Fibroblast of villous mesenchyme (primary cell): ENCODE measurements at places on chromosomes 16 and 17.

- DNase-seq: no peak
These were observed 27.0 kb upstream of the MEIOC start for GRCh38 chr17:44629314-44629713.

GRCh38 chr16:82639666-82640336, 13.0 kb downstream of the CDH13 start:
- DNase-seq: peak; percentile 68

DNA sequence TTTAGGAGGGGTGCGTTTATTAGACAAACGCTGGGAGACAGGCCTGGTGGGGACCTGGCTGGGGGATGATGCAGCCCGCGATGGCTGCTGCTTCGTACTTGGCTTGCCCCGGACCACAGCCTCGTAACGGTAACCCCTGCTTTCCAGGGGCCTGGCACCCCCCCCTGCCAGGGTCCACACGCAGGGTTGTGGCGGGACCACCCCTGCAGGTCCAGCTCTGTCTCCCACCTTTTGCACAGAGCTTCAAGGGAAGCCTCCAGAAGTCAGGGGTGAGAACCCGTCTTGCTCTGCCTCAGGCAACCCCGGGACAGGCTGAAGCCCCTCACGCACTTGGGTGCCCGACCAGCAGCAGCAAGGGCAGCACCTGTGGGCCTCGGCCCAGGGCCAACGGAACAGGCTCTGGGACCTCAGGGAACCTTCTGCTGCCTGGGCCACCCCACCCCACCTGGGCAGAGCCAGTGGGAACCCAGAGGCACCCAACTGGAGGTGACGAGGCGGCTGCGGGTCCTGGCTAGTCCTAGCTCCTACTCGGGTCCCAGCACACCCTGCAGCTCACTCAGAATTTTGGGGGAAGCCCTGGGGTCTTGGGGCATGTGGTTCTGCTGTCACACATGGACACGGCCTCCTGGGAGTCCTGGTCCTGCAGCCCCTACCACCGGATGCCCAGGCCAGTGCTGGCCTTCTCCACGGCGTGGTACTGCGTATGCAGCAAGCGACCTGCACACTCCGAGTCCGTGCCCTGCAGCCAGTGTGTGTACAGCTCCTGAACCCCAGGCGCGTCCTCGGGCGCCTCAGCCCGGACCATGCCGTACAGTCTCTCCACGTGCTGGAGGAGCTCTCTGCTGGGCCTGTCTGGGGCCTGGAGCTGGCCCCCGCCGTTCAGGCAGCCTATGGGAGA, 3.1 kb downstream of the HAGHL start:
- no peak for DNase-seq

DNA sequence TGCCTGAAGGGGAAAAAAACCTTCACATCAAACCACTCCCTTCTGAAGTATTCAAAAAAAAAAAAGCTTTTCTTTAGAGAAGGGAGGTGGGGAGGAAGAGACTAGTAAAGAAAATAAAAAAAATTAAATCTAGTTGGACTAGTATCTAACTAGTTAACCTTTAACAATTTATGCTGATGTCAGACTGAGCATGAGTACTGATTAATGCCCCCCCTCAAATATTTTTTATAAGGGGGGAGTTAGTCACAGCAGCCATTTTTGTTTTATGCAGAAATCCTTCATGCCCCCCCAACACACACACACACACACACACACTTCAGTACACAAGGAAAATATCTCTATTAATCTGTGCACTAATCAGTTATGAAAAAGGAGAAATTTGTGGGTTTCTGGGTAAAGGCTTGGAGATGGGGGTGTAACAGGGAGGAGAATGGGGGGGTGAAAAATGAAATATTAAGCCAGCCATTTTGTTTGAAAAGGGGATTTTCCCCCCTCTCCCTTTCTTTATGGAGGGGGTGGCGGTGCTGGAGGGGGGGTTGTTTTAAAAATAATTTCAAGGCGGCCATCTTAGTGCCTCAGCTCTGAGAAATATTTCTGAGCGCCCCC, 4.7 kb upstream of the CHD3 start:
- DNase-seq: peak; percentile 20

- no peak for DNase-seq
These were observed 57.8 kb downstream of the USP43 start for GRCh38 chr17:9702914-9703780.

GRCh38 chr17:78242024-78242742, 10.8 kb downstream of the TMEM235 start:
- DNase-seq: no peak
